ENCODE measurements at places on chromosomes 13 and 19. TPM values are rescaled to one million over a fixed set of nuclear protein-coding genes. Genes with fewer than 3 reads are reported as not detected.
A peak's percentile ranks its signal among the peaks of the same experiment; 100 is the strongest.

ICAM4 gene
- not detected for total RNA-seq

DNA sequence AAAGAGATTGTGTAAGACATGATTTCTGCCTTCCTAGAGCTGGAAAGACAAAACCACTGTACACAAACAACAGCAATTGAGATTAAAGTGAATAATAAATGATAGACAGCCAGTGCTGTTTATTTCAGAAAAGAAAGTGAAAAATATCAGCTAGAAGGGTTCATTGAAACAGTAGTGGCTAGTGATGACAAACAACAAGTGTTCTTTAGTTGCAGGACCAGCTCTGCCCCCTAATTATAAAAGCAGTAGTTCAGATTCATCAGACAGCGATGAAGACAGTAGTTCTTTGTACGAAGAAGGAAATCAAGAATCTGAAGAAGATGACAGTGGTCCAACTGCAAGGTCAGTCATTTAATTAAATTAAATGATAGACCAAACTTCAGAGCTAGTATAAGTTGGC lies 14.8 kb downstream of the GPALPP1 start:
- DNase-seq, result no peak

DNA sequence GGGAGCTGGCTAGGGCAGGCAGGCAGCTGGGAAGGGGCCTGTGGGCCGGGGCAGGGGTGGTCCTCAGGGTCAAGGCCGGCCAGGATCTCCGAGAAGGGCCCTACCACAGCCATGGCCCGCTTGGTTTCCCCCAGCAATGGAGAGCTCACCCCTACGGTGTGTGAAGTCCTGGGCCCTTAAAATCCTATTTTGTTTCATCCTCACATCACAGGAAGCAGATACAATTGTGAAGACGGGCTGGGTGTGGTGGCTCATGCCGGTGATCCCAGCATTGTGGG lies 8.7 kb downstream of the RNU6-9 start:
- no peak for DNase-seq

LIG1 gene
- 72.9 TPM for total RNA-seq

DNA sequence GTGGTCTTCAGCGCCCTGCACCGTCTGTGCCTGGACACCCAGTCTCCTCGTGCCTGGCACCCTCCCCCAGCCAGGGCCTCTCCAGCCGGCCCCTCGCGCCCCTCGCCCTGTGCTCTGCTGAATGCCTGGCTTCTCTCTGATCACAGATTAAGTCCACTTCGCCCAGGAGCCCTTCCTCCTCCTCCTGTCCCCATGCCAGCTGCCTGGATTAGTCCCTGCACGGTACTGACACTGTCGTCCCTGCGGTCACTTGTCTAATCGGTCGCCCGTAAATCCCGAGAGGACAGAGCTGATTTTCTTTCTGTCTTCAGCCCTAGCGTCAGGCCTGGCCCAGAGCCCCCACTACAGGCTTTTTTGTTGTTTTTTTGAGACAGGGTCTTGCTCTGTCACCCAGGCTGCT lies 6.6 kb downstream of the THOP1 start:
- no peak for DNase-seq

DNA sequence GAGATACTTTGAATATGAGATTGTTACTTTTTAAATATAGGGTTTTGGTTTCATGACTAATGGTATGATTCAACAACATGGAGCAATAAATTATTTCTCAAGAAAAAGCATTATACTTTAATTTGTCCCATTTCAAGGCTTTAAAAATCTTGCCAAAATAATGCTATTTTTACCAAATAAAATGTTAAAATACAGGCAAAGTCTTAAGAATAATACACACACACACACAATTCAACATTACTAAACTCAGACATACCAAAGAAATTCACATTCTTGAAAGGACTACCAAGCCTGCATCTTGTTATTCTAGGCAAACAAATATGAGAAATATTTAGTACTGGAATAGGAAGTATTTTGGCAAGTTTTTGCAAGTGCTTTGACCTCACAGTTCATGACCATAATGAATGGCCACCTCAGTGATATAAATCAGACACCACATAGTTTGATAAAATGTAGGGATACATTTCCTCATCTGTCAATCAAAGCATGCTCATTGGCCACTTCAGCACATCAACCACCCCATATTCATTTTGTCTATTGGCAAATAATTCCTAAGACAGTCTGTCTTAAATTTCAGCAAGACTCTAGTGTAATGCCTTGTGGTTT lies 107.2 kb downstream of the NALCN start:
- DNase-seq, result peak; percentile 24

DNA sequence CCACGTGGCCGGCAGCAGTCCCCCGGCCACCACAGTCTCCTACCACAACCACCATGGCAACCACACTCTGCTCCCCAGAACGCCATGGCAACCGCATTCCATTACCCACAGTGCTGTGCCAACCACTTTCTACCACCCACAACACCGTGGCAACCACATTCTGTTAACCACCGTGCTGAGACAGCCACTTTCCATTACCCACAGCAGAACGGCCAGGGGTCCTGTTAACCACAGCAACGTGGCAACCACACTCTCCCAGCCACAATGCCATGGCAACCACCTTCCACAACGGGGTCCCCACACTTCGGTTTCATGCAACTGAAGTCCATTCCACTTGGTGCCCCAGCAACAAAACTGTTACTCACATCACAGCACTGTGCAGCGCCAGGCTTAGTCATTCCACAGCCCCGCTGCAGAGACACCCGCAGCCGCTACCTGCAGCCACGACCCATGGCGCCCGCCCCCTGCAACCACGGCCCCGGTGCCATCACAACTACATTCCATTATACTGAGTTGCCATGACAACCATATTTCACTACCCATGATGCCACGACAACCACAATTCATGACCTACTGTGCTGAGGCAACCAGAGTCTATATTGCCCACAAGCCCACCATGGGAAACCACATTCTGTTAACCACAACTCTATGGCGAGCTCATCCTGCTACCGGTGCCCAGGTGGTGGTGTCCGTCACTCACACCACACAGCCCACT lies 10.0 kb downstream of the DPF1 start:
- peak; percentile 64 for DNase-seq

S1PR2 gene
- 4.9 TPM for total RNA-seq

CC2D1A gene
- 18.3 TPM for total RNA-seq

DNA sequence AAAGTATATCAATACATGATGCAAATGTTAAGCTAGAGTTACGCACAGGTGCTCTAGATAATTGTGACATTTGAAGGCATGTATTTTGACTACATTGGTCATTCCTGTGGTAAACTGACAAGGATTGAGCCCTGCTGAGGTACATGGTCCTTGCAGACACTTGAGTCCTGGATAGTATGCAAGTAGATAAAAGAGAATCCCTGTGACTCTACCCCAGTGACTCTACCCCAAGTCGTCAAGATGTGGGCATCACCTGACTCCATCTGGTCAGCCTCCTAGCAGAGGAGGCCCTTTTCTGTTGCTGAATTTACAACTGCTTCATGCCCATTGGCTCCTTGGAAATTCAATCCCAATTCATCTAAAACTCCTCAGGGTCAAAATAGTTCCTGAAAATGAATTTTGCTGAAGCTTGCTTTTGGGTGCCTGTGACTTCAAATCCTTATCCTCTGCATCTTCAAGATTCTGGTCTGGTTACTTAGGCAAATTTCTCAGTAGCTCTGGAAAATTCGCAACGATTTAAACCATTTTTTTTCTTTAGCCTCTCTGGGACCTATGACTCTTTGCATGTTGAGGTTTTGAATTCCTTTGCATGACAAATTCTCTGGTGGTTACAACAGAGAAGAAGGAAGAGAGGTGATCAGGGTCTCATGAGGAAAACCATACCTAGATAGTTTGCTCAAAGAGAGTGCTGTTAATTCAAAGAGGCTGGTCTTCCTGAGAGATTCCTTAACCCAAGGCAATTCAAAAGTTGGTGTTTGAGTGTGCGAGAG lies 422.1 kb downstream of the FGF9 start:
- DNase-seq, result no peak

DNA sequence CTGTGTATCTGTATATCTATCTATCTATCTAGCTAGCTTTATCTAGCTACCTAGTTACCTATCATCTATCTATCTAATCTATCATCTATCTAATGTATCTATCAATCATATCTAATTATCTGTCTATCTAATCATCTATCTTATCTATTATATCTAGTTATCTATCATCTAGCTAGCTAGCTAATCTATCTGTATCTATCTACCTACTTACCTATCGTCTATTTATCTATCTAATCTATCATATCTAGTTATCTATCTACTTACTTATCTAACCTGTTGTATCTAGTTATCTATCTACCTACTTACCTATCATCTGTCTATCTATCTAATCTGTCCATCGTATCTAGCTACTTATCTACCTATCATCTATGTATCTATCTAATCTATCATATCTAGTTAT lies 17.9 kb downstream of the VSTM1 start:
- no peak for DNase-seq

GRCh38 chr19:1097810-1098176 lies 2.6 kb upstream of the POLR2E start:
- DNase-seq, result no peak

Measured in SJSA1 (cell line).